ENCODE measurements at places on chromosomes 6 and 20. TPM values are rescaled to one million over a fixed set of nuclear protein-coding genes. Genes with fewer than 3 reads are reported as not detected.

POPDC3 gene
- 5.3 TPM for total RNA-seq

KCNK5 gene
- under 0.01 TPM for total RNA-seq

DNA sequence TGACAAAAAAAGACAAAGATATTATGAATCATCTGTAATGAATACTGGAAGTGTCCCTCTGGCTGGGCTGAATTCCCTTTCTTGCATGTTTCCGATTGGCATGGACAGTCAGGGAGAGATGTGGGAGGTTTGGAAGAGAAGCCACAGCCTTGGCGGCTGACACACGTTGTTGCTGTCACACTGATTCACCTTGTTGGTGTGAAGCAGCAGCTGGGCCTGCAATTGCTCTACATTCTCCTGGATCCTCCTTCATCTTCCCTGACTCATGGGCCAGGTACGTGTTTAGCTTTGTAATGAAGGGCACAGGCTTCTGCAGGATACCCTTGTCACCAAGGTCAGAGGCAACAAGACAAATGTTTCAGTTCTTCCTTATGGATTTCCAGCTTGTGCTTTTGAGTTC, 13.4 kb upstream of the SMIM8 start:
- DNase-seq: no peak

- no peak for DNase-seq
Observed at GRCh38 chr6:28490205-28490890, 25.2 kb downstream of the GPX6 start.

DNA sequence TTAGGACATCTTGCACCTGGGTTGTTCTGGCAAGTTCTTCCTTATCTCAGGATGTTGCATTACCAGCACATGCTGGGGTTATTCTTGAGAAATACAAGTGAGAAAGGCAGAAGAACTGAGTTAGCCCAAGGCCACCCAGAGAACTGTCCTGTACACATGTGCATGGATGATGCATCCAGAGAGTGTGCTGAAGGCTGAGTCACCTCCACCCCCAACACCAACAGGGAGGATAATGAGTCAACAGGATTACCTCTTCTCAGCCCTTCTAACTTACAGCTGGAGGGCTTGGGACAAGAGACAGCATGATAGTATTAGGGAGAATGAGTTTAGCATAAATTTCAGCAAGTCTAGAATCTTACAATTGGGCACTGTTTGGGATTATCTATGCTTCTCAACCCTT, 8.5 kb downstream of the SCGN start:
- no peak for DNase-seq

- DNase-seq: no peak
Observed at GRCh38 chr20:62354031-62354808, 12.9 kb downstream of the LAMA5 start.

- DNase-seq: no peak
Observed at GRCh38 chr20:39705032-39705431, 742.9 kb downstream of the DHX35 start.

DNA sequence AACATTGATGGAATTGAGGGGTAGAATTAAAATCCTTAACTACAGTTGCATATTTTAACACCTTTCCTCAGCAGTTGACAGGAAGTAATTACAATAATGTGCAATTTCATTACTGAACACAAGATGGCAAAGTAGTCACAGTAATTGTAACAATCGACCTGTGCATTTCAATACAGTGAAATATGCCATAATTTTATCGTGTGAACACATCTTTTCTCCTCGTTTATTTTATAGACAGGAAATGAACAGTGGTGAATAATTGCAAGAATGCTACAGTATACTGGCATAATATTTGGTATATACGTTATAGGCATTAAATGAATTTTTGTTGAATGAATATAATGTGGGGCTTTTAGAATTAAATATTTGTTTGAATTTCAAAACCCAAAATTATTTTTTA, 25.0 kb downstream of the CYB5R4 start:
- DNase-seq: peak; percentile 40

- DNase-seq: no peak
Observed at GRCh38 chr6:14141351-14142062, 23.9 kb downstream of the CD83 start.

Data from frontal cortex (tissue), 4 donors.